Right atrium auricular region (tissue), 2 donors: ENCODE measurements at places on chromosomes 5 and 9. TPM values are rescaled to one million over a fixed set of nuclear protein-coding genes. Genes with fewer than 3 reads are reported as not detected.

DNA sequence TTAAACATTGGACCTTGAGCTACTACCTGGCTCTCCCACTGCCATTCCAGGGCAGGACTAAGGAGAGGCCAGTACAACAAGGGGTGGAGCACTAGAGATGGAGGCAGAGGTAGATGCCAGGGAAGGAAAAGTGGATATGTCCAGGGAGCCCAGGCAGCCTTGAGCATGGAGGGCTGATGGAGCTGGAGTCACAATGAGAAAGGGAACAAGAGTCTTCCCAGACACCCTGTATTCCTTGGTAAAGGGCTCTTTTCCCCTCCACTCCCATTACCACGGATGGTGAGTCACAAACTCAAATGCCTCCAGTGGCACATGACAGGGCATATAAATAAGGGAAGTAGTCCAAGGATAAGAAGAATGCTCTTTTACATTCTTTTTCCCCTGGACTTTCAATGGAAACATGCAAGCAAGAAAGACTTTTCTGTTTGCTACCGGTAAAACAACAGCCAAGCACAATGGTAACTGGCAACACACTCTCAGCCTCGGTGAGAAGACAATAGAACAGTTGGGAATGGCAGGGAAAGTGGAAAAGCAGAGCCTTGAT lies 16.7 kb downstream of the ERAP1 start:
- no peak for DNase-seq

GRCh38 chr5:137389042-137389441 lies 110.1 kb downstream of the SPOCK1 start:
- DNase-seq = no peak

DNA sequence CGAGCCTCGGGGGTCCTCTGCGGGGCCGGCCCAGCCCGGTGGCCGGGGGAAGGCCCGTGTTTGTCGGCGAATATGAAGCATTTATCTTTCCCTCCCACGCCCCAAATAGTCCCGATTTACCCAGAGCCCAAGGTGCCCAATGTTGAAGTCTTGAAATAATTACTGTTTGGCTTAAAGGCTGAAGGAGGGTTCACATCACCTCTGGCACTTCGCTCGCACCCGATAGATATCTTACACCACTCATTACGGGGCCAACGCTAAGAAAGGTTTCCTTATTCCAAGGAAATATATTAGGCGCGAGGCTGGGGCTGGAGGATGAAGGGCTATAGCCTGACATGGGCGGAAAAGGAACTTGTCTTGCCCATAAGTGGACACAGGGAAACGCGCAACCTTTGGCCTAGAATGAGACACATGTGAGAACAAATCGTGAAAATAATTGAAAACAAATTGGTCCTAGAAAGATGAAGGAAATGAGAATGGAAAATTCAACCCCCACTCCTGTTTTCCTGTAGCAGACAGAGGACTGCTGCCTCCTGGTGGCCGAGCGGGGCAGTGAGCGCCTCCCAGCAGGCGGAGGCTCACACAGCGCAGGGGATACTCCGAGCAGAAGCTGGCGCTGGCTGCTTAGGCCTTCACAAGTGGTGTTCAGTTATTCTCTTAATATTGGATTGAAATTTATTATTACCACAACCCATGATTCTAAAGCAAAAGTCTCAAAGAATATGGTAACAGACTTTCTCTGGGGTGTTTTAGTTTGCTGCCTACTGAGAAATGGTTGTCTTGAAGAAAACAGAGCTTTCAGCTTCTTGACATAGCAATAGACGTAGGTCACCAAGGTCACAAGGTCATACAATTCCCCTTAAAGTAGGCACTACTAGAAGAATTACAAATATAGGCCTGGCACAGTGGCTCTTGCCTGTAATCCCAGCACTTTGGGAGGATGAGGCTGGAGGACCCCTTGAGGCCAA lies 7.9 kb downstream of the CCL21 start:
- peak; percentile 86 for DNase-seq

- DNase-seq = no peak
Measured at GRCh38 chr9:99362321-99362720, 140.2 kb downstream of the SEC61B start.

DNA sequence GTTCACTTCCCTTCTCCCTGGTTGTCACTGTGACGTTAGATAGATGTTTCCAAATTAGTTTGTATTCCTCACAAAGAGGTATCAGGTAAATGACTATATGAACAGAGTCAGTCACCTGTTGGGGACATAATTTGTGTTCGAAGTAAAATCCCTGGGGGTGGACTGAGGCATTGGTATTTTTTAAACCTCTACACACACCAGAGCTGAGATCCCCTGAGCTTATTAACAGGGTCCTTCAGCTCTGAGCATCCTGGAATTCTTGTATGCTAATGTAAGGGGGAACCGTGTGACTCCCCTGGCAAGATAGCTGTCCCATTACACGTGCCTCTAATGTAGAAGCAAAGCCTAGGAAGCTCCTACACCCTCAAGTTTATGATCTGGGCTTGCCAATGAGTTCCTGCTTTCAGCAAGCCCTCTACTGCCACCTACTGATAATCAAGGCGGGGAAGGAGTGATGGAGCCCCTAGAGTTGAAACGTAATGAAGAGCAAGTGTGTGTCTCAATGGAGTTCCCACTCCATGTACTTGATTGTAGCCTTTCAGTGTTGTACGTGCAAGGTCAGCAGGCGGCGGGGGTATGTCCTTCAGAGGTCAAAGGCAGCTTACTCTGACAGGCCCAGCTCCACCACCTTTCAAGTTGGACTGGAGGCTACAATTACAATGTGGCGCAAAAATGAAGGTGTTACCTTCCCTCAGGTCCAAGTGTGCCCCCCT lies 14.4 kb downstream of the PRKACG start:
- peak; percentile 70 for DNase-seq

- DNase-seq = no peak
Measured at GRCh38 chr9:115689331-115689730, 464.3 kb upstream of the PAPPA start.

DNA sequence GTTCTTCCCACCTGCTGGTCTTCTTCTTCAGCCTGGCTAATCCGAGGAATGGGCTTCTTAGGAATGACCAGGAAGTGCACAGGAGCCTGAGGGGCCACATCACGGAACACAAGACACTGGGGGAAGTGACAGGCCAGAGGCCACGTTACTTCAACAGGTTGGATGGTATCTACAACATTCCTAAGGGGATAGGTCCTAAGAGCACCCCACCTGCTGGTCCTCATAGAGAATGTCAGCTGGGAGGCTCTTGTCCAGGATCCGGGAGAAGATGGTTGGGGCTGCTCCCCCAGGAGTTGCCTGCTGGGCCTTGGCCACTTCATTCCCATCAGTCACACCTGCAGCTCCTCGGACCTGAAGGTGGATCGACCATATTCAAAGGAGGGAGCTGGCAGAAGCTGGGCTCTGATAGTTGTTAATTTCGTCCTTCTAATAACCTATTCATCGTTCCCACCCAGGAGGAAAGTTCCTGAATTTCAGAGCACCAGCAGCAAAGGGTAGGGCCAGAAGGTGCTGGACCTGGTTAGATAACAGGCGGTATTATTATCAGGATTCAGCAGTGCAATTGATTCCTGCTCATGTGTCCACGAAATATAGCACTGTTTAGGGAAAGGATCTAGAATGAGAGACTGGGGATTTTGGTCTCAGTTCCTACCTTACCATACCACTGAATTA lies 1.3 kb downstream of the HINT2 start:
- DNase-seq = no peak

GRCh38 chr5:37045703-37046102 lies 169.1 kb downstream of the NIPBL start:
- DNase-seq = no peak

GRCh38 chr5:438481-438981 lies 4.4 kb upstream of the EXOC3 start:
- no peak for DNase-seq

DNA sequence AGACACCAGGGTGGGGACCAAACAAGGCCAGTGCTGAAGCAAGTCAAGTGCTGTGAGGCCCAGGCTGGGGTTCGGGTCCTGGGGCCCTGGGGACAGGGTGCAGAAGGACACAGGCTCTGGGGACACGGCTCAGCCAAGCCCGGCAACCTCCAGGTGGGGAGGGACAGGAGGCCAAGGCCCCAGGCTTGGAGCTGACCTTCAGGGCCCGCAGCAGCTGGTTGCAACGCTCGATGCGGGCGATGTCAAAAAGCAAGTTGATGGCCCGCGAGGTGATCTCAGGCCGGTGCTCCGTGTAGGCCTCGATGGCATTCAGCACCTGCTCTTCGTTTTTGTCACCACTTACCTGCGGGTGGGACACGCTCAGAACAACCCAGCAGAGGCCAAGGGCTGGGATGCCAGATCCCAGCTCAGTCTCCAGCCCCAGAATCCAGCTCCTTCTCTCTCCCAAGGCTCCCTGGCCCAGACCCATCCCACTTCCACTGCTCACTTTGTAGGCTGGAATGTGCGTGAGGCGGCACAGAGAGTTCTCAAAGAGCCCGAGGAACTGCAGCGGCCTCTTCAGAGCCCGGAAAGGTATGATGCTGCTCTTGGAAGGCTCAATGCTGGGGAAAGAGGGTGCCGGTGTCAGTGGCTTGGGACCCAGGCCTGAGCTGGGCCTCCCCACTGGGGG lies 20.7 kb downstream of the ZER1 start:
- DNase-seq = no peak

DNA sequence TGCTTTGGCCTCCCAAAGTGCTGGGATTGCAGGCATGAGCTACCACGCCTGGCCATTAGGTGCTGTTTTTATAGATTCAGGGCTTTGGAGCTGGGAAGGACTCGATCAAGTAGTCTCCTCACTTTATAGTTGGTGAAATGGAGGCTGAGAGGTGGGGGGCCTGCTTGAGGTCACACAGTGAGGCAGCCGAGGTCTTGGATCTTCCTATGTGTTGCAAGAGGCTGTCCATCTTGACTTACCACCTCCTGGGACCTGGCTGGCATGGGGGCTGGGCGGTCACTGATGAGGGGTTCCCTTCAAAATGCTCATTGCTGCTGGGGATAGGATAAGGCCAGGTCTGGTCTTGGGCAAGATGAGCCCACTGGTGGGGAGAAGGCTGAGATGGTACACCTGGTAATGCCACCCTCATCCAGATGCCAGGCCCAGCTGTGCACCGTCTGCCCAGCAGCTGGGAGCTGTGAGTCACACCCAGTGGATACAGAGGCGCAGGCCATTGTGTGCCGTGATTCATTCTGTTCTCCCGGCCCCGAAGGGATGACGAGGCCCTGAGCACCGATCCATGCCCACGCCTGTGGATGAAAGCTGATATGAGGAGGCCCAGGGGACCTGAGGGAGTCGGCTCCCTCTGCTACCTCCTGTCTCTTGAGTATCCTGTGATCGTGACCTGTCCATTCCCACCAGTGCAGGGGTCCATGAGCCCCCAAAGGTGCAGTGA lies 10.5 kb upstream of the NDST1 start:
- DNase-seq = peak; percentile 91

DNA sequence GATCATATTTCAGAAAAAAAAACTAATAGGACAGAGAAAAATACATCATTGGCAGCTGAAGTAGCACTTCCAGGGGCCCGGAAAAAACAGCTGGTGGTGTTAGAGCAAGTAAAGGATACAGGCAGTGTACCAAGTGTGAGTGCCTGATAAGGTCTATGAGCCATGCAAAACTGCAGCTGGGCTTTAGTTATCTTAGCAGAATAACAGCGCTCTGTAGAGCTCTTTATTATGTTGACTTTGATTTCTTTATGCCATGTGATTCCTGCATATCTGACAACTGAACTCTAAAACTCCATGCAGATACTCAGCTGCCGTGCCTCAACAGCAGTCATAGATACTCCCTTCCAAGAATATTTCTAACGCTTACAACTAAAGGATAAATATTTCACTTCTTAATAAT lies 119.5 kb downstream of the CAAP1 start:
- no peak for DNase-seq

- DNase-seq = no peak
Measured at GRCh38 chr5:150490754-150491153, 17.2 kb upstream of the NDST1 start.

GRCh38 chr5:140969880-140970279 lies 3.6 kb downstream of the PCDHAC2 start:
- DNase-seq = no peak

ABCA1 gene
- total RNA-seq = 19.2 TPM

CDKN2B-AS1 gene
- not detected for total RNA-seq

HAPLN1 gene
- 0.12 TPM for total RNA-seq

KCNV2 gene
- not detected for total RNA-seq

PCDHGB5 gene
- 9.7 TPM for total RNA-seq
